Pons (tissue), 1 donor: ENCODE measurements at places on chromosomes 1 and 21.

DNA sequence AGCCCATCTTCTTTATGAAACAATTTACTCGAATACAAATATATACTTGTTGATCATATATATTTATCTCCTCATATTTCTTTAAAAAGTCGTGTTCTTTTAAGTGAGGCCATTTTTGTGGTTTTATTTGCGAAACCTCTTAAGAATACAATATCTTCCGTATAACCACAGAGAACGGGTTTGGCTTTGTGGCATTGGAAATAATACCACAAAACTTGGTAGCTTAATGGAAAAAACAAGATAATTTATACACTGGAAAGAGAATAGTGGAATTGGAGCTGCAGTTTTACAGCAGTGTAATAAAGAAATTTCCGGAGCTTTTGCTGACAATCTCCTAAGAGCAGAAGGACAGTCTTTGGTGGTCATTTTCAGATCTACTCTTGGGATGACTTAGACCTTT lies 29.4 kb downstream of the PTGFR start:
- DNase-seq, result no peak

DNA sequence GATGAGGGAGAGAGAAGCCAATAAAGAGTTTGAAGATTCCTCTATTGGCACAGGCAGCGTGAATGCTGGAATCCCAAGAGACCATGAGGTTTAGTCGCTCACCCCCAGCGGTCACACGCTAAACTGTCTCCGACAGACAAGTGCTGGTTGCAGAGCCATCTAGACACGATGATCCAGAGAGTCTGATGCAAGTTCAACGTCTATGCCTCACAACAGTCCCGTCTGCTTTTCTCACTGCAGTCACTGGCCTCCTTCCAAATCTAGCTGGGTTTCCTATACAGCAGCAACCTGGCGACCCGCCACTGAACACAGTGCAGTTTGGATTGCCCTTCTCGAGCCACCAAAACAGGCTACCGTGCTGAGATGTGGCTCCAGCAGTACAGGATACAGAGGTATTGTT lies 98.6 kb upstream of the KRTAP19-8 start:
- DNase-seq, result peak; percentile 69

DNA sequence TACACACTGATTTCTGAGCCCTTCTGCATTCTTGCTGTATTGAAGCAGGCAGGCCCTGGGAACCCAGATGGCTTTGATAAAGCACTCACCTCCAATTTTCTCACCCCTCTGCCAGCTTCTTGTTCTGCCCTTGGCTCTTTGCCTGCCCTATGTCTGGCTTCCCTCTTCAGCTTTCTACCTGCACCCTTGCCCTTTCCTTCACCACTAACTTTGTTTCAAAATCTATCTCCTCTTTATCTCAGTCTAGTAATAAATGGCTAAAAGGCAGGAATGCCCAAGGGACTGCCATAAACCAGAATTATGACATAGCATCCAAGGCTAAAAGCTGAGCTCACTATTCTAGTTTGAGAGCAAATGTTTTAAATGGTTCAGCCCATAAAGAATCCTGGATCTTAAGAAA lies 178.7 kb downstream of the TNR start:
- no peak for DNase-seq

GRCh38 chr1:69221524-69221923 lies 346.2 kb upstream of the LRRC7 start:
- DNase-seq, result no peak

- no peak for DNase-seq
These were observed 120.0 kb downstream of the GIPC2 start for GRCh38 chr1:78165816-78166215.

GRCh38 chr1:24438423-24438901 lies 22.9 kb downstream of the NIPAL3 start:
- peak; percentile 79 for DNase-seq

DNA sequence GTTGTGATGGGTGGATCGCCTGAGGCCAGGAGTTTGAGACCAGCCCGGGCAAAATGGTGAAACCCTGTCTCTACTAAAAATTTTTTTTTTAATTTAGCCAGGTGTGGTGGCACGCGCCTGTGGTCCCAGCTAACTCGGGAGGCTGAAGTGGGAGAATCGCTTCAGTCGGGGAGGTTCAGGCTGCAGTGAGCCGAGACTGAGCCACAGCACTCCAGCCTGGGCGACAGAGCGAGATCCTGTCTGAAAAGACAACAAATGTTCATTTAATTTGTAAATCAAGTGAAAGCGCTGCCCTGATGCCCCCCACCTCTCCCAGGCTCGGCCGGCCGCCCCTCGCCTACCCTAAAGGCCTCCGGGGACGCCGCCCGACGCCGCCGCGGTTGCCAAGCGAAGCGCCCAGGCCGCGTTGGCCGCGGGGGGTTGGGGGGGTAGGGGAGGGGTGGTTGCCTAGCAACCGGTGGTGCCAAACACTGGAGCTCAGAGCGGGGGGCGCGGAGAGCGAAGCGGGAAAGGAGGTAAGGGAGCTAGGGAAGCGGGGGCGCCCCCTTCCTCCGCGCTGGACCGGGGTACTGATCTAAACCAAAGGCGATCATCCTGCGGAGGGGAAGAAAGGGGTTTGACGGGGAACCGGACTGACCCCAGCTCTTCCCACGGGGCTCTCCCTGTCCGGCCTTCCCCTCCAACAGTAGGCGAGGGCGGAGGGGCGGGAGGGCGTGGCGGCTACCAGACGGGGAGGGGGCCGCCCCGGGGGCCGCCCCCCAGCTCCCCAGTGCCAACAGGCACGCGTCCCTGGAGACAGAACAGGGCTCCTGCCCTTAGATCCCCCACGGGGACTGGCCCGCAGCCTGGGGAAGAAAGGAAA lies at the start of gene TEKT2:
Gene TEKT2 (plus strand): TSS at position 460 of the 862 bp plus-strand sequence. CDS start 828 bp downstream, outside the sequence.
- no peak for DNase-seq

DNA sequence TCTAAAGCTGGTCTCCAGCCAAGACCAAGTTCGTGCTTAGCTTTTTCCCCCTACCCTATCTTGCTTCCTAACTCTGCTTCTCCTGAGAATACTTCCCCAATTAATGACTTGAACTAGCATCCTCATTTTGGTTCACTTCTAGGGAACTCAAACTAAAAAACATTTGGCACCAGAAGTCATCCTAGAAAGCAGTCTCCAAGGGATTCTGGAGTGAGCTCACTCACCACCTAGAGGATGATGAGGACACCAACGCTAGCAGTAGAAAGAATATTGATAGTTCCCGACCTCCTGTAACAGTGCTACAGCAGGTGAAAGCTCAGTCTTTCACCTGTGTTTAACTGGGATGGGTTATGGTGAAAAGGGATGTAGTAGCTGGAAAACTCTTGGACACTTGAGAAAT lies 4.7 kb upstream of the PSMB2 start:
- DNase-seq, result no peak

GRCh38 chr1:52674497-52675384 lies 23.4 kb downstream of the COA7 start:
- DNase-seq, result no peak

DNA sequence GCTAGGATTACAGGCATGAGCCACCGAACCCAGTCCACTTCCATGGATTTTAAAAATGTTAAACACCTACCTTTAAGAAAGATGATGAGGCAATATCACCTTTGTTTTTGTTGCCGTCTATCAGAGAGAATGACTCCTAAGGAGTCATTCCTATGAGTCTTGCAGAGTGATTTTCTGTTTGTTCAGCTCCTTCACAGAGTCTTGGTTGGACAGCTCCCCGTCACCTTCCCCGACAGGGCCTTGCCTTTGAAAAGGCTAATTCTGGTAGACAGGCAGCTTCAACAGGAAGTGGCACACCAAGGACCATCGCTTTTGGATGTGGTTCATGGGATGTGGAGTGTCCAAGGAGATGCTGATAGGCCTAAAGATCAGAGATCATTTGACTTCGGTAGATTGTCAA lies 17.5 kb downstream of the ZBTB18 start:
- no peak for DNase-seq

GRCh38 chr1:37055631-37056030 lies 21.3 kb upstream of the GRIK3 start:
- DNase-seq, result no peak

GRCh38 chr21:45082736-45083135 lies 8.4 kb downstream of the ADARB1 start:
- no peak for DNase-seq

DNA sequence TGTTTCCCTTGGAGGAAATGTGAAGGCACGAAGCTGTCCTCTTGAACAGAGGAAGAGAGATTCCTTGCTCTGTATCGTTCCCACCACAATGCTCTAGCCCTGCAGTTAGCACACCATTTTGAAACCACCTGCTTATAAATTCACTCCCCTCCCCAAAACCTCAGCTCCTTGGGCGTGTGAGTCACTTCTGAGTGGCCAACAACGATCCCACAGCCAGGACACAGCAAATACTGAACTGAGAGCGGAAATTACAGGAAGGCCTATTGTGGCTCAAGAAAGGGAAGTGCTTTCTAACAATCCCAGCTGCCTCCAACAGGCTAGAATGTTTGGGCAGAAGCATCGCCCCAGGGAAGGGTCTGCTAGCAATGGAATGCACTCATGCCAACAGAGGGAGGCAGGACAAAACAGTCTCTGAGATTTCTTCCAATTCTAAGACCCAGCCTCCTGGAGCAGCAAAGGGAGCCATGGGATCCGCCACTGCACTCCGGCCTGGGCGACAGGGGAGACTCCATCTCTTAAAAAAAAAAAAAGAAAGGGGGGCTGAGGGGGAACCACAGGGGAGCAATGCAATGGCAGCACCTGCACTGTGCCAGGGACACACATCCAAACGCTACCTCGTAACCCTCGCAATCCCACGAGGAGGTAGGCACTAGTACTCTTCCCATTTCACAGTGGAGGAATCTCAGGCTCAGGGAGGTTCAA lies 1.9 kb downstream of the TMEM53 start:
- peak; percentile 74 for DNase-seq

- no peak for DNase-seq
These were observed 171.8 kb downstream of the FCRL5 start for GRCh38 chr1:157380523-157380922.
